Testis (tissue), 5 donors: ENCODE measurements at places on chromosomes 2 and 18. TPM values are rescaled to one million over a fixed set of nuclear protein-coding genes. Genes with fewer than 3 reads are reported as not detected.

The SERPINB3 gene
- total RNA-seq, result 0.74 TPM

The VWA3B gene
- total RNA-seq, result 27.0 TPM

The SERPINB11 gene
- 0.50 TPM for total RNA-seq

The EFEMP1 gene
- 2.4 TPM for total RNA-seq

The DCC gene
- total RNA-seq, result 24.5 TPM

The ST6GAL2 gene
- 83.8 TPM for total RNA-seq

The TSPYL6 gene
- 37.9 TPM for total RNA-seq

The CD207 gene
- 0.79 TPM for total RNA-seq

The CTAGE1 gene
- total RNA-seq, result 4.2 TPM

The CD28 gene
- total RNA-seq, result 0.43 TPM

The COLEC11 gene
- 15.4 TPM for total RNA-seq

DNA sequence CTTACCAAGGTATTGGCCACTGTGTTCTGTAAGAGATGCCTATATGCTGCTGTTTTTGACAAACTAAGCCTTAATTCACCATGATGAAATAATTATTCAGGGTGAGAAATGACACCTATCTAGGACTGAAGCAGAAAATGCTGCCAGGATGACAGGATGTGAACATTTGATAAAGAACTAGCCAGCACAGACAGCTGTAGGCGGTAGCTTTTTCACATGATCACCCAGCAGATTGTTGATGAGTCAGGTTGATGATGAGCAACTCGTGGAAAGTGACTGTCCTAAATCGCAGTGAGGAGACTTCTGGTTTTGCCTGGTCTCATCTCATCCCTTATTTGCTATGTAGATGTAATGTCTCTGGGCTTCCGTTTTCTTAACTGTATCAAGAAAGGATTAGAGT lies 144.1 kb downstream of the PRPF40A start:
- peak; percentile 20 for DNase-seq

DNA sequence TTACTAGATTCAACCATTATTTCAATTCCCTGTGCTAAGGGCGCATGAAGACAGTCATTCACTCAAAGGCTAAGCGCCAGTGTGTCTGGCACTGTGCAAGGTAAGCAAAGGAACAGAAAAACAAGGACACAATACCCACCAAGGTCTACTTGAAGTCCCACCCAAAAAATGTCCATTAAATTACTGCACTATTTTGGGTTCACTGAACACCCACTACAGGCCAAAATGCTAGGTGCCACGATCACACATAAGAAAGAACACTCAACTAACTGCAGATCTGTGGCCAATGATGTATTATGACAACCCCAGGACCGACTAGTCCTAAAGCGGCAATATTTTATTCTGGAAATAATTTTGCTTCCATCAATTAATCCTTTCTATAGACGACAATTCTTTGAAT lies 1.8 kb downstream of the TMEM131 start:
- DNase-seq, result no peak

- DNase-seq, result no peak
Measured at GRCh38 chr18:67280486-67281242, 235.9 kb downstream of the DSEL start.

- DNase-seq, result no peak
Measured at GRCh38 chr2:68764041-68764805, 29.6 kb downstream of the ARHGAP25 start.

- no peak for DNase-seq
Measured at GRCh38 chr18:58195278-58195765, 151.3 kb downstream of the NEDD4L start.

DNA sequence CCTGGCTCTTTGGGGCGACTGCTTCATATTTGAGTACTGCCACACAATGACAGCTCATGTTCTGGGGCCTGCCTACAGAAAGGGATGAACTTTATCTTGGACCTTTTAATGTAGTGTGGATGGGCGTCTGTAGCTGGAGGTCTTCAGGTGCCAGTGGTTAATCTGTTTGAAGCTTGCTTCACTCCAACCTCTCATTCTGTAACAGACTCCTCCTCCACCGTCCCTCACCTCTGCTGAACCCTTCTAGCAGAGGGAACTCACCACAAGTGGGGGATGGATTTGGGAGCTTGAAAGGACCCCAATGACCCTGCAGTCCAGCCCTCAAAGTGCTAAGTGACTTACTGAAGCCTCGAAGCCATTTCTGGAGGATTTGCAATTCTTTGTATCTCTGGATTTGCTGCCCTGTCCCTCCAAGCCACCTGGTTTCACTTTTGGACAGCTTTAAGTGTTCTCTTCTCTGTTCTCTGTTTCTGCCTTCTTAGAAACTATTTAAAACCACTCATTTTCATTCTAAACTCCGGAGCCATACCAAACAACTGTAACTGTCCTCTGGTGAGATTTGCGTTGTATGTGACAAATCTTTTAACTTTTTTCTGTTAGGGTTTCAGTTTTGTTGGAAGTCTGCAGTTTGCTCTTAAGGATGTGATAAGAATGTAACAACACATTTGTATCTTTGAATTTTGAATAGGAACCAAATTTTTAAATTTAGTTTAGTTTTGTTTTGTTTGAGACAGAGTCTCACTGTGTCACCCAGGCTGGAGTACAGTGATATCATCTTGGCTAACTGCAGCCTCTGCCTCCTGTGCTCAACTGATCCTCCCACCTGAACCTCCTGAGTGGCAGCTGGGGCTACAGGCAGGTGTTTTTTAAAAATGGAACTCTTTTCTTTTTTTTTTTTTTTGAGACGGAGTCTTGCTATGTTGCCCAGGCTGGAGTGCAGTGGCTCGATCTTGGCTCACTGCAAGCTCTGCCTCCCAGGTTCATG lies 37.0 kb upstream of the CASP8 start:
- peak; percentile 34 for DNase-seq

DNA sequence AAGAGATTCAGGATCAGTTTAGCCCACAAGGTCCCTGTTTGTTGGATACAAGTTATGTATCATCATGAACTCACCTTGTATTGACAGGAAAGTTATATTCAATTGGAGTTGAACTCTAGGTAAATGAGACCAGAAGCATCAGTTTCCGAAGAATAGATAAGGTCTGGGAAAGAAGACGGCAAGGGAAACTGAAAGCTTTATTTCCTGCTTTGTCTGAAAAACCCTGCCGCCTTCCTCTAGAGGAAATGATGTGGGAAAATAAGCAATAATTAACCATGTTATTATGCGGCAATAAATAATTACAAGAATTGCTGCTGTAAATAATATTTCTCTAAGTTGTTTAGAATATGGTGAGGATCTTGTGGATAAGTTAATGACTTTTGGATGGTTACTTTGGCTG lies 32.0 kb downstream of the LPIN1 start:
- DNase-seq, result no peak

GRCh38 chr18:48030616-48031480 lies 100.4 kb upstream of the SMAD2 start:
- peak; percentile 79 for DNase-seq

- peak; percentile 70 for DNase-seq
Measured at GRCh38 chr2:37919631-37920032, 5.5 kb upstream of the RMDN2 start.

DNA sequence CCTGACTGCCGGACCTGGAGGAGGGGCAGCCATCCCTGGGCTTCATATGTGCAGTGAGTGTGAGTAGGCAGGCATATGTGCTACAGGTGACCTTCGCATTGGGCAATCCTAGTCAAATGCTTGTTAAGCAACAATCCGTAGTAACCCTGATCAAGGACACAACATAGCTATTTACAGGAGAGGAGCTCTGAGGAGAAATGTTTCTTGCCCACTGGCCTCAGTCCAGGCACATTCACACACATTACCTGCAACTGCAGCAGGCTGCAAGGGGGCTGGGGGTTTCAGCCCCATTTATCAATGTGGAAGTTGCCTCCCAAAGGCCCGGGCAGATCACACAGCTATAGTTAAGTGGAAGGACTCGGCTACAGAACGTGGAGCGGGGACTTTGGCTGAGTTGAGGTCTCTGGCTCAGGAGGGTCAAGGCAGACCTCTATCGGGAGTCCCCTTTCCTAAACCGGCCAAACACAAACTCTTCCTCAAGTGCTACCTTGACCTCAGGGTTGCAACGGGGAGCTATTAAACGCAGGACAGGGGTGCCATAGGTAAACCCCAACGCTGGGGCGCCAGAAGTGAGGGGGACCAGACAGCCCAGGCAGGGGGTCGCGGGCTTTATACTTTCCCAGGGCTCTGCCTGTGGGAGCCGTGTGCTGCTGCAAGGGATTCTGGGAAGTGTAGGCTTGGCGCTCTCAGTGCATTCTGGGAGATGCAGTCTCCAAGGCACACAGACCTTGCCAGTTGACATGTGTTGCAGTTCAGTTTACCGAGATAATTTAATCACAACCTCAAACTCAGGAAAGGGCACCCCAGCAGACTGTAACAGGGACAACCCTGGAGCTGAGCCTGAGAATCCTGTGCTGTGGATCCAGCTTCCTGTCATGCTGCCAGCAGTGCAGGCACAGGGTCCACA lies 9.4 kb downstream of the KHK start:
- DNase-seq, result peak; percentile 86

- peak; percentile 74 for DNase-seq
Measured at GRCh38 chr2:19349911-19350677, 8.3 kb downstream of the OSR1 start.

DNA sequence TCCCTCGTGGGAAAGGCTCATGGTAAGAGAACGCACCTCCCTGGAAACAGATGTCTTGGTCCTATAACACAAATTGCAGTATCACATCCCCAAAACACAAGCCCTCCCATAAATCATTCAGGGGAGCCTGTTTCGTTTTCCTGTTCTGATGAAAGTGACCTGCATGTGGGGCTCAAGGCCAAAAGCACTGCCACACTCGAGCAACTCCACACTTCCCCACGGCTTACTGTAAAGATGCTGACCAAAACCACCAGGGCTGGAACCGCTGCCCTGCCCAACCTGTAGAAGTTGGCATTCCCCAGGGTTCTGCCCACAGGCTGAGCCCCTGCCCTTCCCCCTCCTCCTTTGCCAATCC lies 139.7 kb downstream of the BCL11A start:
- DNase-seq, result no peak

GRCh38 chr18:64183665-64184064 lies 34.8 kb upstream of the LINC00305 start:
- no peak for DNase-seq

DNA sequence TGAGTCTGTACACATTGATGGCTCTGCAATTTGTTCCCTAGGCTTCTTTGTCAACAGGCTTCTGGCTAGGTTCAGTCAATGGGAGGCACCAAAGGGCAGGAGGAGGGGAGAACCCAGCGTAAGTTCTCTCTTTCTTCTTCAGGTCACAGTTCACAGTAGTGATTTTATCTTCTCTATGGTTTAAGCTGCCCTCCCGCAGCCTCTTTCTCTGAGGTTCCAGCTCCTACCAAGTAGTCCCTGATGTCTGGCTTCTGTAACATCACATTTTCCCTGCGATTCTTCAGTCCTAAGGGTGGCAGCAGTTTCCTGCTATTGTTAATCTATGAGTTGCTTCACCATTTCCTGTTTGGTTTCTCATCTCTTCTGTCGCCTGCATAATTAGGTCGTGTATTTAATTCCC lies 107.4 kb downstream of the CPO start:
- DNase-seq, result no peak

GRCh38 chr2:235623111-235623510 lies 129.3 kb downstream of the AGAP1 start:
- DNase-seq, result no peak

- DNase-seq, result no peak
Measured at GRCh38 chr2:127320586-127321275, 26.8 kb upstream of the ERCC3 start.
